ENCODE measurements at places on chromosomes 16 and 17. TPM values are rescaled to one million over a fixed set of nuclear protein-coding genes. Genes with fewer than 3 reads are reported as not detected.

The LDAF1 gene
- 32.4 TPM for total RNA-seq

The SMTNL2 gene
- 4.5 TPM for total RNA-seq

- peak; percentile 80 for DNase-seq
These were observed at the start of gene TK2 for GRCh38 chr16:66549284-66550131. TK2 (minus strand) TSS chr16:66550122; CDS start chr16:66550061, 61 bp downstream.

The APRT gene
- total RNA-seq = 221 TPM

The POLR2C gene
- 72.5 TPM for total RNA-seq

- no peak for DNase-seq
These were observed 86.2 kb downstream of the CMIP start for GRCh38 chr16:81530814-81531213.

The FBXL19 gene
- total RNA-seq = 74.8 TPM

The ZG16 gene
- total RNA-seq = not detected

GRCh38 chr16:12207939-12208338, 231.4 kb downstream of the SNX29 start:
- no peak for DNase-seq

The CACNG3 gene
- total RNA-seq = not detected

GRCh38 chr17:77616254-77616731, 342.2 kb upstream of the TNRC6C start:
- no peak for DNase-seq

The MYL11 gene
- total RNA-seq = 1.2 TPM

- no peak for DNase-seq
These were observed 371.2 kb upstream of the ASIC2 start for GRCh38 chr17:33664116-33664840.

- no peak for DNase-seq
These were observed 80.6 kb downstream of the OR1D5 start for GRCh38 chr17:2982854-2983253.

- DNase-seq = no peak
These were observed 30.3 kb upstream of the MRC2 start for GRCh38 chr17:62597150-62597549.

GRCh38 chr16:89920723-89921122, 2.1 kb downstream of the MC1R start:
- DNase-seq = no peak
